ENCODE measurements at places on chromosomes 4 and X.
A peak's percentile ranks its signal among the peaks of the same experiment; 100 is the strongest.

GRCh38 chrX:72097098-72097497 lies 34.6 kb downstream of the RTL5 start:
- DNase-seq, result no peak

- DNase-seq, result no peak
These were observed 49.5 kb upstream of the TMLHE start for GRCh38 chrX:155662282-155662681.

- DNase-seq, result peak; percentile 63
These were observed 8.4 kb downstream of the ZNF280C start for GRCh38 chrX:130260316-130260715.

- DNase-seq, result peak; percentile 1
These were observed 9.0 kb upstream of the MAGEA8 start for GRCh38 chrX:149871940-149872339.

DNA sequence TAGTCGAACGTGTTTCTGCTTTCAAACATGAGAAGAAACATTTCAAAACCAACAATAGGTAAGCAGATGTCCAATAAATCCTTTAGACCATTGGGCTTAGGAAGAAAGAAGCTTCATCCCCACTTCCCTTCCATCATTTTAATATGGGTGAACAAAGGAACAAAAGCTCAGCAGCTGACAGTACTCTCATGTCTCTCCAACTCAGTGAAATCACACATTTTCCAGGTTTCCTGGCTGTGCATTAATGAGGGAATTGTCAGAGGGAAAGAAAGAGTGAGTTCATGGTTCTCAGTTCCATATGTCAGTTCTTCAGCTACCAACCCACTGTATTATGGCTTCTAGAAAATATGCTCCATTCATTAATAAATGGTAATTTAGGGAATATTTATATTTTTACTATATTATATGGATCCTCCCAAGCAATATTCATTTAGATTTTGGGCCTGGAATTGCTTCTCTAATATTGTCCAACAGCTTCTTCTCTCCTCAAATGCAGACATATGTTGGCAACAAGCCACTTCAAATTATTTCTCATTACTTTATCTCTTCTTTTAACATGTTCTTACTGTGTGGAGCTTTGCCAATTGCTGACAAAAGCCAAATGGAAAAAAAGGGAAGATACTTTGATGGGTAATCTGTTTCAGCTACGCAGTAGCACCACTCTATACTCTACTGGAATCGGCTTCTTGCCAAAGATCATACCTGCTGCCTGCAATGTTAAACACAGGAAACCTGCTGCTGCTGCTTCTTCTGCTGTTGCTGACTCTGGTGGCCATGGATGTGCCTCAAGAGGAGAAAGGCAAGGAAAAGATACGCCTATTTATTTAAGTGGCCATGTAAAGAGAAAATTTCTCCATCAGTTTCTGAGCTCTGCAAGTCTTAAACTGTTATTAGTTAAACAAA lies 1757.6 kb downstream of the ARAP2 start:
- no peak for DNase-seq

- no peak for DNase-seq
These were observed 242.9 kb upstream of the PRPS2 start for GRCh38 chrX:12548341-12548740.

- DNase-seq, result peak; percentile 34
These were observed 16.5 kb downstream of the ACSL4 start for GRCh38 chrX:109716431-109717028.

DNA sequence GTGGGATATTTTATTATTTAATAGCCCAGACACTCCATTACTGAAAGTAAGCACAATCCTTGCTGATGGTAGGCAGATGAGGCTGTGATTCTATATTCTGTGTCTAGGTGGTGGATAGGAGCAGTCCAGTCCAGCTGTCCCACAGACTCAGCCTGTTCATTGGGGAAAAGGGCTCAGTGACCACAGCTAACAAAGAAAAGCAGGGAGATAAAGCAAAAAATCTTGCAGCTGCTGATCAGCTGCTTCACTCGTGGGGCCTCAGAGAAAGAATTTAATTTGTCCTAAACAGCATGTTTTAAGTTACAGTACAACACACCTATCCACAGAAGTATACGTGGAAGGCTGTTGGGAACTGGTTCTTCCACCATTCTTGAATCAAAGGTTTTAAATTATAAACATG lies 40.7 kb upstream of the ANK2 start:
- no peak for DNase-seq

- peak; percentile 82 for DNase-seq
These were observed 43.9 kb upstream of the FAM9A start for GRCh38 chrX:8845060-8845459.

DNA sequence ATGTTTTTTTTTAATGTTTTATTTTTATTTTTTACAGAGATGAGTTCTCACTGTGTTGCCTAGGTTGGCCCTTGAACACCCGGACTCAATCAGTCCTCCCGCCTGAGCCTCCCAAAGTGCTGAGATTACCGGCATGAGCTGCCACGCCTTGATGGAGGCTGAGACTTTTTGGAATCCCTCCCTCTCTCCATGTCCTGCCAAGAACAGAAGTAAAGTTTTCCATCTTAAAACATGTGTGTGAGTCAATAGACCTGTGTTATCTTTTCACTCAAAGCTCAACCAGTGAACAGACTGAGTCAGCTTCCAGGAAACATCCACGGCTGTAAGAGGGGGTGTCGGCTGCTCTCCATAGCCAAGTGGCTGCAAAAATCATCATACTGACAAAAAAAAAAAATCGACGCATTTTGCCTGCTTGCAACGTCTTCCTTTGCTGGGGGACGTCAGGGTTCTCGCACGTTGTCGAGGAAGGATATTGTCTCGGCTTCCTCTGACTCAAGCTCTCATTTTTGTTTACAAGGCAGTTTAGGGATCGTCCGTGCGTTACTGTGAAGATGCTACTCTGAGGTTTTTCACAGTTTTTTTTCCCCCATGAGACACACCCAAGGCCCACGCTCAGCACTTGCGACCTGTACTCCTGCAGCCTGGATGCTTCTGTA lies 10.0 kb upstream of the ASMTL start:
- peak; percentile 87 for DNase-seq

GRCh38 chr4:143502231-143502630 lies 11.3 kb upstream of the SMARCA5 start:
- no peak for DNase-seq

DNA sequence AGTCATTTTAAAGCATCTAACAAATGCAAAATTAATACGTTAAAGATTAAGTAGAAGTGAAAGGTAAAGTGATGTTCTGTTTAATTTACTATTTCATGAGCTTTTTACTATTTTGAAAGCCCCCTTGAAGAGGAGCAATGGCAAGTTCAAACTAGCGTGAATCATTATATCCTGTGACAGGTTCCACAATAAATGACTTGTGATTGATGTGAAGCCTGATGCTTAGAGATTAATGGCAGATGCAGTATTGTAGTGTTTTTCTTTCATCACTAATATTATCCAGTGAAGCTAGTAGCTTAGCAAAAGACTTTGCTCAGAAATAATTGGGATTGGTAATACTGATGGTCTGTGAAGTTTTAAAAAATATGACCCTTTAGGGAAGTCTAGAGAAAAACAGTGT lies 57.3 kb downstream of the STOX2 start:
- no peak for DNase-seq

DNA sequence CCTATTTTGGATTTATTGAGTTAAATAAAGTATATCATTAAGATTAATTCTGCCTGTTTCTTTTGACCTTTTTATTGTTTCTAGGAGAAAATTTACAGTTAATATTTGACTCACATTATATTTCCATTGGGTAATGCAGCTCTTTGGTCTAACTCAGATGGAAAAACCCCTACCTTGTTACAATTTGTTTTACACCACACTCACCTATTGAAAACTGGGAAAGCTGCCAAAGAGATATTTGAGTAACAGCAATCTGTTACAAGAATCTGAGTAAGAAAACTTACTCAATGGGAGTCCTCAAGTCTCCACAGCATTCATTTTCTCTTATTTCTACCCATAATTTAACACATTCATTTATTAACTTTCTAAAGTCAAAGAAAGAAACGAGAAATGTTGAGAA lies 108.0 kb upstream of the TLL1 start:
- DNase-seq, result no peak

- peak; percentile 19 for DNase-seq
These were observed 280.5 kb downstream of the FBXW7 start for GRCh38 chr4:152255437-152255836.

DNA sequence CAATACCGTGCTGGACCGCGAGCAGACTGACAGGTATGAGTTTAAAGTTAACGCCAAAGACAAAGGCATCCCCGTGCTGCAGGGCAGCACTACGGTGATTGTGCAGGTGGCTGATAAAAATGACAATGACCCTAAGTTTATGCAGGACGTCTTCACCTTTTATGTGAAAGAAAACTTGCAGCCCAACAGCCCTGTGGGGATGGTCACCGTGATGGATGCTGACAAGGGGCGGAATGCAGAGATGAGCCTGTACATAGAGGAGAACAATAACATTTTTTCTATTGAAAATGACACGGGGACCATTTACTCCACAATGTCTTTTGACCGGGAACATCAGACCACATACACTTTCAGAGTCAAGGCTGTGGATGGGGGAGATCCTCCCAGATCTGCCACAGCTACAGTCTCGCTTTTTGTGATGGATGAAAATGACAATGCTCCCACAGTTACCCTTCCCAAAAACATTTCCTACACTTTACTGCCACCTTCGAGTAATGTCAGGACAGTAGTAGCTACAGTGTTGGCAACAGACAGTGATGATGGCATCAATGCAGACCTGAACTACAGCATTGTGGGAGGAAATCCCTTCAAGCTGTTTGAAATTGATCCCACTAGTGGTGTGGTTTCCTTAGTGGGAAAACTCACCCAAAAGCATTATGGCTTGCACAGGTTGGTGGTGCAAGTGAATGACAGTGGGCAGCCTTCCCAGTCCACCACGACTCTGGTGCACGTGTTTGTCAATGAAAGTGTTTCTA lies 3.2 kb downstream of the PCDH7 start:
- DNase-seq, result no peak

GRCh38 chrX:153029162-153029561 lies 27.1 kb upstream of the PNMA3 start:
- no peak for DNase-seq
